ENCODE measurements at places on chromosomes 7 and 10. TPM values are rescaled to one million over a fixed set of nuclear protein-coding genes. Genes with fewer than 3 reads are reported as not detected.
A peak's percentile ranks its signal among the peaks of the same experiment; 100 is the strongest.

SPDYE2B gene
- polyA plus RNA-seq = 2.5 TPM

INMT gene
- 20.4 TPM for polyA plus RNA-seq

FGL2 gene
- polyA plus RNA-seq = 6.6 TPM

ZNF273 gene
- polyA plus RNA-seq = 13.5 TPM

CABCOCO1 gene
- polyA plus RNA-seq = 4.0 TPM

HIPK2 gene
- 28.7 TPM for polyA plus RNA-seq

NUTM2D gene
- 11.3 TPM for polyA plus RNA-seq

SPDYE3 gene
- 8.0 TPM for polyA plus RNA-seq

SHTN1 gene
- polyA plus RNA-seq = 30.1 TPM

NUDCD3 gene
- polyA plus RNA-seq = 91.3 TPM

HTR5A gene
- not detected for polyA plus RNA-seq

CRHR2 gene
- polyA plus RNA-seq = 0.17 TPM

HOXA10 gene
- 1.3 TPM for polyA plus RNA-seq

GRCh38 chr7:16421333-16422102 lies at the start of gene CRPPA:
Gene CRPPA, minus strand, starts transcription at chr7:16421538. Its CDS starts 216 bp downstream, at chr7:16421322.
- DNase-seq = peak; percentile 48

GRCh38 chr7:42915356-42915755 lies 3.5 kb upstream of the C7orf25 start:
- no peak for DNase-seq

DNA sequence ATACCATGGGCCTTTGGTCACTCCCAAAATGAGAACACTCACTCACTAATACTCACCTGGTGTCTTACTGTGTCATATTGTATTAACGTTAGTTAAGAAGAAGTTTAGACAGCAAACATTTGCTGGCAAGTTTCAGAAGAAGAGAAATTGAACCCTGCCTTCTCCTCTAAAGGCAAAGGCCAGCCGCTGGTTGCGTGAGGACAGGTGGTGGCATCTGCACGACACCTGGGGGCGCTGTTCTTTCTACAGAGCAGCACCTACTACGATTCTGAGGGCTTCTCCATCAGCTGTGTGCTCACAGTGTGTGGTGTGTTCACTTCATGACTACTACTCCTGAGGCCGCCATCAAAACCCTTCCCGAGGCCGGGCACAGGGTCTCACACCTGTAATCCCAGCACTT lies 17.9 kb upstream of the CLEC2L start:
- DNase-seq = no peak

GRCh38 chr10:51617576-51618235 lies 81.7 kb downstream of the CSTF2T start:
- DNase-seq = no peak

GRCh38 chr10:6700066-6700465 lies 120.0 kb upstream of the PRKCQ start:
- no peak for DNase-seq

GRCh38 chr7:77473229-77474005 lies 57.3 kb upstream of the GSAP start:
- no peak for DNase-seq

- DNase-seq = no peak
Measured at GRCh38 chr10:48759113-48759901, 74.6 kb downstream of the WDFY4 start.

- no peak for DNase-seq
Measured at GRCh38 chr7:100612730-100613390, 520 bp downstream of the MOSPD3 start.

DNA sequence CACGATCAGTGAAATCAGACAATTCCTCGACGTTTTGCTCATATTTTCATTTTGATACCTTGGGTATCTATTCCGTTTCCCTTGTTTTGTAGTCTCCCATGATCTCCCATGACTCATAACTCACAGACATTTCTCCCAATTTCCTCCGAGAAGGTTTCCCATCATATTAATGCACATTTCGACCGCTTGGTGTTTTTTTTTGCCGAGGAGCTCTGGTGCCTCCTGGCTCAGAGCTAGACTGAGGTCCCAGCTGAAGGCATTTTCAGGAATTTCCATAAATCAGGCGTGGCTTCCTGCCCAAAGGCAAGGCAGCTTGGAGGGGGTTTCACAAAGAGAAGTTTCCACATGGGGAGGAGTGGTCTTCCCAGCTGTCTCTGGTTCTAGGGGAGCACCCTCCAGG lies 148.2 kb upstream of the TNS3 start:
- no peak for DNase-seq

DNA sequence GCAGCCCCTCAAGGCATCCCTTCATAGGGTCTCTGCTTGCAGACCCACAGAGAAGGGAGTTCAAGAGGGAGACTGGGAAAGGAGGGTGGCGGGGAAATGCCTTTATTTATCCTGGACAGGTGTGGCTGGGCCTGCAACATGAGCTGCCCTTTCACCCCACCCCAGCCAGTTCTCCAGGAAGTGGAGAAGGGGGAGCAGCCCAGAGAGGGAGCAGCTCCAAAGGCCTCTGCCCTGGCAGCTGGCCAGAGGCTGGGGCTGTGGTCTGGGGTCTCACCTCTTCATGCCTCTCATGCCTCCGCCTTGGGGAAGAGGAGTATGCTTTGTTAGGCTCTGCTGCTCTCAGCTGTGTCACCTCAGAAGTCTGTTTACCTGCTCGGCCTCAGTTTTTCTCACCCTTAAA lies 3.1 kb downstream of the LDB3 start:
- no peak for DNase-seq

GRCh38 chr7:116726713-116727431 lies 54.9 kb downstream of the MET start:
- no peak for DNase-seq

DNA sequence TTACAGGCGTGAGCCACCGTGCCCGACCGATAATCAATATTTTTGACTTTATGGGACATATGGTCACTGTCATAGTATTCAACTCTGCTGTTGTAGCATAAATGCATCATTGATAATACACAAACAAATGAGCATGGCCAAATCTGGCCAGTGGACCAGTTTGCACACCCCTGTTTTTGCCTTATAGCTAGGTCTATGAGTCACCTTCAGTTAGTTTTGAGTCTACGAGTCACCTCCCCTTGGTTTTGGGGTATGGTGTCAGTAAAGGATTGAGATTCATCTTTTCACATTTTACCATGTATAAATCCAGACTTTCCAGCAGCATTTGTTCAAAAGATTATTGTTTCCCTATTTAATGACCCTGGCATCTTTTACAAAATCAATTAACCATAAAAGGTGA lies 362.5 kb upstream of the NRP1 start:
- DNase-seq = no peak

- DNase-seq = no peak
Measured at GRCh38 chr10:56349611-56350010, 11.4 kb downstream of the ZWINT start.

GRCh38 chr7:101629171-101629570 lies at the start of gene MYL10:
Gene MYL10, minus strand, starts transcription at chr7:101629296. Its CDS starts 178 bp downstream, at chr7:101629118.
- no peak for DNase-seq

DNA sequence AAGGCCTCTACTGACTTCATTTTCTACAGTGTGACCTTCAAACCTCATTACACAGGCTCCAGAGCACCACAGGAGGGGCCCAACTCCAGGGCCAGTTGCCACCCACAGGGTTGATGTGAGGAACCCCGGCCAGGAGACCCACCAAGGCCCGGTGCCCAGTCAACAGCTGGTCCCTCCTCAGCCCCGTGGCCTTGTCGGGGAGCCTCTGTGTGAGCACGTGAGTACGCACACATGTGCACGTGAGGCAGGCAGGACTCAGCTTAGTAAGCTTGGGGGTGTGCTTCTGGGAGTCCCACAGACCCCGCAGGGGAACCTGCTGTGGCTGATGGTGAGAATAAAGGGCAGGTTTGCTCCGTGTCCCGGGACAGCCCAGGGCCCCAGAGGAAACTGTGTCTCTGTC lies 104.5 kb downstream of the VIPR2 start:
- no peak for DNase-seq

- DNase-seq = peak; percentile 73
Measured at GRCh38 chr10:86757113-86757972, 924 bp downstream of the BMPR1A start.

- no peak for DNase-seq
Measured at GRCh38 chr10:118349235-118349634, 7.1 kb upstream of the FAM204A start.

DNA sequence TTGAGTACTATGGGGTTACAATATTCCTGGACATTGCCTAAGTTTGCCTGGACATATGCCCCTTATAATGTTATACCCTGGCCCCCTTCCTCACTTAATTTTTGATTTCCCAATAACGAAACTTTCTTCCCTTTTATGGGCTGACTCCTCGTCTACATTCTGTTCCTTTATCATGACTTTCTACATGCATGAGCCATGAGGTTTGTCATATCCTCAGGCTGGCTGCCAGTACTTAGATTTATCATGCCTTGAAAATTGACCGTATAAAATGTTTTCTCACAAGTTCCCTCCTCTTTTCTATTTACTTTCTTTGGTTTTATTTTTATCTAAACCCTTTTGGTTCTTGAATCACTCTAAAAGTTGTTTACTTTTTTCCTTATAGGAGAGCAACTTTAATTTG lies 4.7 kb downstream of the DNAH11 start:
- DNase-seq = no peak

DNA sequence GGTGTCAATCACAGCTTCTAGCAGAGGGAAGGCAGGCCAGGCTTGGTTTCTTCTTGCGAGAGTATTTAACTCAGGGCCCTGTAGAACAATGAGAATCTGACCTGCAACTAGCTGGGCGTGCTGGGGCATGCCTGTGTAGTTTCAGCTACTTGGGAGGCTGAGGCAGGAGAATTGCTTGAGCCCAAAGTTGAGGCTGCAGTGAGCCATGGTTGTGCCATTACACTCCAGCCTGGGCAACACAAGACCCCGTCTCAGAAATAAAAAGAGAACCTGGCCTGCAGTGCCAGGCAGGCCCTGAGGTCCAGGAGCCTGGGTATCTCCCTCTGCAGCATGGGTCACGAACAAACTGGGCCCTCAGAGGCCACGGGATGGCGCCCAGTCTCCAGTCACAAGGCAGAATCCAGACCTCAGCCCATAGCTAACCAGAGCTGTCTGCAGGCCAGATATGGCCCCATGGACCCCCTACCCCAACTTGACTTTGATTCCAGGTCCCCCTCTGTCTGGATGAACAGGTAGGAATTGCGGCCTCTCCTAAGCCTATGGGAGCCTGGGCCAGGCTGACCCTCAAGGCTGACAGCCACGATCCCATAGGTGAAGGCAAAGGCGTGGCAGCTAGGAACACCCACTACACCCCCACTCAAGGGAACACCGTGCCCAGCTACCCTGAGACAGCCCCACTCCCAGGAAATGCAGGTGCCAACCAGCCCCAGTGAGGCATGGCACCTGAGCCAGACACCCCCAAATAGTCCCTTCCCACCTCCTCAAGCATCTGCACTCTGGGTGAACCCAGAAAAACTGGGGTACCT lies 102.7 kb upstream of the TNRC18 start:
- no peak for DNase-seq

DNA sequence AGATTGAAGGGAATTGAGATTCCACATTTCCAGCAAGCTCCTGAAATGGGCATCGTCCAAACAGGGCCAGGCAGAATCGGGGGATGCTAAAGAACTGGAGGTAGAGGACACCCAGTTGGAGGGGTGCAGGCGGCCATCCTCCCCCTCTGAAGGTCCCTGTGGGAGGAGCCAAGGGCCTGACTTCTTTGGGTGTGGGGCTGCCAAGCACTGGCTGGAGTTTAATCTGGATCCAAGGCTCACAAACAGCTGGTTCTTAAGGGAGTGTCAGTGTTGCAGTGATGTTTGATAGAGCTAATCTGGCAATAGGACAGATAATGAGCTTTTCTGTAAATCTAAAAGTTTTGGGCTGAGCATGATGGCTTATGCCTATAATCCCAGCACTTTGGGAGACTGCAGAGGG lies 20.8 kb downstream of the TSPAN14 start:
- no peak for DNase-seq

DNA sequence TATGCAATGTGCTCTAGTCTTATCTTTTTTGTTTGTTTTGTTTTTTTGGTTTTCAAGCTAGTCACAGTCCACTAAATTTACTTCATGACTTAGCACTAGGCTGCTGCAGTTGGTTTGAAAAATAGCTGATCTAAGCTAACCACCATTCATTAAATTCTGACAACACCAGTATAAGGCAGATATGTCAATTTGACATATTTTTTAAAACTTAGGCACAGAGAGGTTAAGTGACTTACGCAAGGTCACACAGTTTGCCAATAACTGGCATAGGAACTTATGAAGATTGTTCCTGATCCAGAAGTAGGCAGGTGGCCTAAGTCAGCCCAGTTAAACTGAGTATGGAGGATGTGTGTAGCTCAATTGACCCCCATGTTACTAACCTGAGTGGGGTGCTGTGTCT lies 377.3 kb upstream of the NFE2L3 start:
- DNase-seq = no peak

DNA sequence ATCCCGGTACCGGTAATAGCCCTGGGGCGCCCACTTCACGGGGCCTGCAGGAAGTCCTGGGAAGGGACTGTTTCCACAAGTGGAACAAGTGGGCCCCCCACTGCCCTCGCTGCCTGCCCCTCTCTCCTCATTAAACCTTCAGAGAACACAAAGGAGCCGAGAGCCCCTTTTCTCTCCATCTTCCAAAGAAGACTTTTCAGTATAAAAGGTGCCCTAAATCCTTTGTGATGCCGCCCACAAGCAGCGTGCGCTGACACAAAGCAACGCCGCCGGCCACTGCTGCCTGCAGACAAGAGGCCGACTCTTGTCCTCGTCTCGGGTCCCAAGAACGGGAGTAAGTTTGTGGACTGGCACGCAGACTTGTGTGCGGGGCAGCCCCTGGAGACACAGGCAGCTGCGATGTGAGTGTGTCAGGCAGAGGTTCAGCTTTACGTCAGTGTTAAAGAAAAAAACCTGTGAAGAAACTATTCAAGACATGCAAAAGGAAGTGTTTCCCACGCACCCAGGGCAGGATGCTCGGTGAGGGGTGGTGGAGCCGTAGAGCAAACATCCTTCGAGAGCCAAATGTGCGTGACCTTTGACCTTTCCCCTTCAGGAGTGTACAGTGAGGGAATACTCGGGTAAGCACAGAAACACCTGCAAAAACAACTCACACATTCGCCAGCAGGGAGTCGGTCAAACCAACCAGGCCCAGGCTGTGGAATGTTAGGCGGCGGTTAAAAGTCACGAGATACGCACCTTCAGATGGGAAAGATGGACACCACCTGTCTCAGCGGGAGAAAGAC lies 118.2 kb downstream of the VIPR2 start:
- no peak for DNase-seq

GRCh38 chr7:131190146-131190545 lies 137.5 kb upstream of the MKLN1 start:
- DNase-seq = no peak

- DNase-seq = no peak
Measured at GRCh38 chr10:112955582-112956421, 5.8 kb downstream of the TCF7L2 start.

DNA sequence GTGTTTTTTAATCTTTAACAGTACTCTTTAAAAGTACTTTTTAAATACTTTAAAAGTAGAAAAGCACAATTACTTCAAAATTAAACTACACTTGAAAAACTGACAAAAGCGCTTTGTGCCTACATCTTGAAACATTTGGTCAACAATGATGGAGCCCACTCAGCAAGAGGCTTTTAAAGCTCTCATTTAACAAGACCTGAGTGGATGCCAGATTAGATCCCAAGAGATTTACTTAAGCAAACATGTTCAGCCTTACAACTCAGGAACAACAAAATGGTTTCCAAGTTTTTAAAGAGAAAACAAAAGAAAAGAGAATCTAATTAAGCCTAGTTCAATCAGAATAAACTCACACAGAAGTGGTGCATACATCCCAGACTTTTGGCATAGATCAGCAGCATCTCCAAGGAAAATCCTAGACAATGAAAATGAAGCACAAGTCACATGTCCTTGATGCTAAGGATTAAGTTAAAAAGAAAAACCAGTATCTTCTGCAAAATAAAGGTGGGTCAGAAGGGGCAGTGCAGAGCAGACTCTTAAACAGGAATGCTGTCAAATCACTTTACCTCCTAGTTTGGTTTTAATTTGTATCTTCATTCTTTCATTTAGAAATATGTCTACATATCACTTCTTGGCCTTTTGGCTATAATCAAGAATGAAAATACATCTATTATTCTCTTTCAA lies 26.2 kb downstream of the HIBADH start:
- DNase-seq = peak; percentile 42

All from left lung (tissue), 14 donors.